ENCODE measurements at places on chromosomes 1 and 21.

GRCh38 chr1:65172936-65173690 is 25.1 kb downstream of the AK4 start:
- no peak for DNase-seq

- no peak for DNase-seq
These were observed 36.4 kb upstream of the HHAT start for GRCh38 chr1:210292231-210292871.

- DNase-seq: no peak
These were observed 26.5 kb downstream of the PHGDH start for GRCh38 chr1:119738100-119738720.

GRCh38 chr1:167797015-167797414 is 75.2 kb downstream of the MPZL1 start:
- DNase-seq: no peak

- no peak for DNase-seq
These were observed 30.6 kb downstream of the RABIF start for GRCh38 chr1:202858331-202858730.

- no peak for DNase-seq
These were observed 32.0 kb downstream of the ZBTB17 start for GRCh38 chr1:15943992-15944307.

- DNase-seq: no peak
These were observed 67.5 kb upstream of the RNPC3 start for GRCh38 chr1:103457886-103458455.

DNA sequence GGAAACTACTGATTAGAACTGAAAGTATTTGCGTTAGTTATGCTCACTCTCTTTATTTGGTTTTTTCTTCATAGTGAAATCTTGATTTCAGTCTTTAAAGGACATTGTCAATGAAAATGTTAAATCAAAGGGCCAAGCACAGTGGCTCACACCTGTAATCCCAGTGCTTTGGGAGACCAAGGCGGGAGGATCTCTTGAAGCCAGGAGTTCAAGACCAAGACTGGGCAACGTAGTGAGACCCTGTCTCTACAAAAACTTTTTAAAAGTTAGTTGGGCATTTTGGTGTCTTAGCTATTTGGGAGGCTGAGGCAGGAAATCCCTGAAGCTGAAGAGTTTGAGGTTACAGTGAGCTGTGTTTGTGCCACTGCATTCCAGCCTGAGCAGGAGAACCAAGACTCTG is 13.6 kb downstream of the RLF start:
- DNase-seq: no peak

GRCh38 chr1:109228167-109228566 is 14.4 kb downstream of the SARS1 start:
- DNase-seq: no peak

GRCh38 chr1:201424146-201424545 is 2.6 kb upstream of the TNNI1 start:
- DNase-seq: no peak

- no peak for DNase-seq
These were observed 7.7 kb downstream of the FBXO6 start for GRCh38 chr1:11671544-11672286.

DNA sequence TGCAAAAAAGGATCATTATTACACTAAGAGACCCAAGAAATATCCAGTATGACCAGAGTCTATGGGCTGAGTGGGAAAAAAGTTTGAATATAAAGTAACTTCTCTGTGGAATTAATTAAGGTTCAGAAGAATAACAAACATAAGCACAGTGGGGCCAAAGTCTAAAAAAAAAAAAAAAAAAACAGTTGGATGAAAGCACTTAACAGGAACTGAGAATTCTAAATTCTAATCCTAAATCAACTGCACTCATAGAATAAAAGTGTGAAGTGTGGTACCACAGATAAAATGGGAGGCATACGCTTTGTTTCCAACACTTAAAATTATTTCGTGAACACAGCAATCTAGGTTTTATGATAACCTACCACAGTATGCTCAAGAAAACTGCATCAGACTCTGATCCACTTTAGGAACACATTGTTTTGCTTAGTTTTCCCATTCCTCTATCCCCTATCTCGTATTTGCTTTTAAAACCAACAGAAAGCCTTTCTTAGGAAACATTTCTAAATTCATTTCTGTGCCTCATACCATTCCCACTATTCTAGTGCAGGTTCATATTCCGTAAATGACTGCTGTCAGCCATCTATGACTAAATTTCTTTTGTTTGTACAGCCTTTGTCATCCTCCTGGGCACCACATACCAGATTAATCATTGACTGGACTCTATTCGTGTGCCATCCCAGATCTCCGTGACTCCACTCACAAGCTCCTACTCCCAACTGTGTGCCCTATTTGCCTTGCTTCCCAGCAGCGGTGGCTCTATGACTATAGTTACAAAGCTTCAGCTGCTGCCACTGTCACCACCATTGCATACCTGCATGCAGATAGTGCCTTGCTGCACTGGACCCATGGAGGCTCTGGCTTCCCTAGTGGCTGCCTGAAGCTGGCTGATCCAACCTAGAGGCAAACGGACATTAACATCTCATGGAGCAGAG is 24.9 kb downstream of the CHML start:
- DNase-seq: no peak

GRCh38 chr1:169594391-169594790 is 8.1 kb upstream of the F5 start:
- DNase-seq: no peak

DNA sequence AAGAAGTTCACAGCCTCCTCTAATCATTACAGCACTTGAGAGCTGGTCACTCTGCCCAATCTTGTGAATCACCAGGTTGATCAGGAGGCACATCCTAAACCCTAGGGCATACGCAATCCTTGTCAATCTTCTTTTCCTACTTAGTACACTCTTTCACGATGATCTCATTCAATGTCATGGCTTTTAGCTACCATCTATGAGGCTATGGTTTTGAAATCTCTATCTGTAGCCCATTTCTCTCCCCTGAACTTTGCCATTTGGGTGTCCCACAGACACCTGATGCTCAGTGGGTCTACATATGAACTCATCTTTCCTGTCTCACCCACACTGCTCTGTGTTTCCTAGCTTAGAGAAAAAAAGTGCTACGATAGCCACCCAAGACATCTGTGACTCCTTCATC is 1.9 kb upstream of the MED18 start:
- DNase-seq: no peak

DNA sequence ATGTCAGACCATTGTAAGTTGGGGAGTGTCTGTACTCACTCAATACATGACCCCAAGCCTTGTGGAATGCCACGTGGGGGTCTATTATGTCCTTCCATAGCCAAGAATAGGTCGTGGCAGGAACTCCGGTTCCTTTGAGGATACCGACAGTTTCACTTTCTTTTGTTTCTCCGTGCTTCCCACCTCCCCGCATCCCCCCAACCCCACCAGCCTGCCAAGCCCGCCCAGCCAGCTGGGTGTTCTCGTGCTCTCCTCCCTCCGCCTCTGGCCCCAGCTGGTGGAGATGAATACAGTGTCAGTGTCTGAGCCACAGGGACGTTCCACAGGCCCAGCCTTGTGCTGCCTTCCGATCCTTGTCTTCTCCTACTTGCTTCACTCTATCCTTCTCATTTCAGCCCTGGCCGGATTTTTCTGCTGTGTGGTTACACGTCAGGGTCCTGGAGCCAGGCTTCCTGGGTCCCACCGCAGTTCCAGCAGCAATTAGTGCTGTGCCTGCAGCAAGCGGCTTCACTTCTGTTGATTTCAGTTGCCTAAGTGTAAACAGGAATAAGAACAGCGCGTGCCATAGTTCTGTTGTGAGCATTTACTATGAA is 4.1 kb upstream of the AGTRAP start:
- no peak for DNase-seq

DNA sequence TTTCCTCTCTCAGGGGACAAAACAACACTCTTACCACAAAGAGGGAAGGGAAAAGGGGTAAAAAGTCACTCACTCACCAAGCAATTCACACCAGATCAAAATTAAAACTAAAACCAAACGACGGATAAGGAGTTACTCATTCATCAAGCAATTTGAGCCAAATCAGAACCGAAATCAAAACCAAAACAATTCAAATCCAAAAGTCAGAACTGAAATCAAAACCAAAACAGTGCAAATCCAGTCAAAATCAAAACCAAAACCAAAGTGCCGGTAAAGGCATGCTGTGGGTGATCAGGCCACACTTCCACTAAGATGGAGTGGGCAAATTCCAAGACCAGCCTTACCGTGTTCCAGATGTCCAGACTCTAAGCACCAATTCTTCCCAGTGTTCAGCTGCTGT is 717.9 kb downstream of the AMY1C start:
- DNase-seq: no peak

DNA sequence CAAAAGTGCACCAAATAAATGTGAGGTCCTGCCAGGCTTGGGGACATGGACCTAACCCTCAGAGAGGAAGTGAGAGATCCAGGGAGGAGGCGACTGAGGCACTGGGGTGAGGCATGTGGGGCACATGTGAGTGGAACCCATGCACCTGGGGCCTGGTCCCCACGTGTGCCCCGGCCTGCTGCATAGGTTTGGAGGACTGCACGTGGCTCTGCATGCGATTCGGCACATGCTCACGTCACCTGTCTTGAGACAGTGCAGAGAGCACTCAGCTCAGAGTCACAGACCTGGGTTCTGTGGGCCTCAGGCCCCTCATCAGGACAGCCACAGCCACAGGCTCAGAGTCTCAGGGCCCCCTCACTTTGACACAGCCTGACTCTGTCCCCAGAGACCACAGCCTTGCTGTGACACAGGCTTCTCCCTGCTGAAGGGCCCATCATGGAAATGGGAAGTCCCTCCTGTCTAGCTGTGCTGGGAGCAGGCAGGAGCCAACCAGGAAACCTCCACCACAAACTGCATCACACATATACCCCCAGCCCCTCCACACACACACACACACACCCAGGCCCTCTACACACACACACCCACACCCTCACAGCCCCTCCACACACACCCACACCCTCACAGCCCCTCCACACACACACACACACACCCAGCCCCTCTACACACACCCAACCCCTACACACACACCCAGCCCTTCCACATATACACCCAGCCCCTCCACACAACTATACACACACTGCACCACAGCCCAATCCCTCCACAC is 48.2 kb downstream of the SLC9A1 start:
- DNase-seq: no peak

- DNase-seq: no peak
These were observed 55.3 kb downstream of the CACHD1 start for GRCh38 chr1:64525116-64525686.

Measured in HS-27A (cell line).